Ammon's horn (tissue), 1 donor: ENCODE measurements at places on chromosomes 7 and 10.

DNA sequence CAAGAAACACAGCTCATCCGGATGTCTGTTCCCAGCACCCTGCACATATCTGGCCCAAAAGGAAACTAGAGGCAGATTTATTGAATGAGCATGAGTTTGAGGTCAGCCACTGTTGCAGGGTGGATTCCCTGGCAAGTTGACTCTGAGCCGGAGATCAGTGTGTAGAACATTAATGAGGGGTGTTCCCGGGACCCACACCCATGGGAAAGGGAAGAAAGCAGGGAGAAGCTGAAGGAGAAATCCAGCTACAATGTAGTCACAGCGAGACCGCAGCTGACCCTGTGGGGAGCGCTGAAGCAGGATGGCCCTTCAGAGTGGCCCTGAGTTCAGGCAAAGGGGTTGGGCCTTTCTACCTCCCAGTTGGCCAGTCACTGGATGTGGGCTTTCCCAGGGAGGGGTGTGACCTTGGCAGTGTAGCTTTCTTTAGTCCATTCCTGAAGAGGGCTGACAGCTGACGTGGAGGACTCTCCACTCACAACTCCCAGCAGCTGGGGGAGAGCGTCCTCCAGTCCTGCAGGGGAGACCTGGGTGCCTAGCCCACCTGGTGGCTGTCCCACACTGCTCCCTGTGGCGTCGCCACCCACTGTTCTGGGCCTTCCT is 324.2 kb upstream of the ZMIZ1 start:
- DNase-seq = no peak

GRCh38 chr7:1679966-1680730 is 10.1 kb downstream of the ELFN1 start:
- no peak for DNase-seq

DNA sequence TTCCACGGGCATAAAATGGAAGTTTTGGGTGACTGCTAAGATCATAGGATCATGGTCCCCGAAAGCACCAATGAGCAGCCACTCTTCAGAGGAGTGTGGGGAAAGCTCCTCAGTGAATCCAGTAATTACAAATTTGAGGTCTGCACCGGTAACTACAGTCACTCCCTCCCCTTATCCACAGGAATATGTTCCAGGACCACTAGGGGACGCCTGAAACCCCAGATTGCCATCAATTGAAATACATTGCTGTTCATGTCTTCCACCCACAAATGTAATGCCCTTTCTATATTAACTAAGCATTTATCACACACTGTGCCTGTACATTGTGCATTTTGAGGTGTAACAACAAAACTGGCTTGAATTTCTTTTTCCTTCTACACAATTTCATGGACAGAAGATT is 447.9 kb upstream of the PFKP start:
- DNase-seq = no peak

GRCh38 chr7:46209611-46210388 is 288.7 kb upstream of the IGFBP3 start:
- no peak for DNase-seq

DNA sequence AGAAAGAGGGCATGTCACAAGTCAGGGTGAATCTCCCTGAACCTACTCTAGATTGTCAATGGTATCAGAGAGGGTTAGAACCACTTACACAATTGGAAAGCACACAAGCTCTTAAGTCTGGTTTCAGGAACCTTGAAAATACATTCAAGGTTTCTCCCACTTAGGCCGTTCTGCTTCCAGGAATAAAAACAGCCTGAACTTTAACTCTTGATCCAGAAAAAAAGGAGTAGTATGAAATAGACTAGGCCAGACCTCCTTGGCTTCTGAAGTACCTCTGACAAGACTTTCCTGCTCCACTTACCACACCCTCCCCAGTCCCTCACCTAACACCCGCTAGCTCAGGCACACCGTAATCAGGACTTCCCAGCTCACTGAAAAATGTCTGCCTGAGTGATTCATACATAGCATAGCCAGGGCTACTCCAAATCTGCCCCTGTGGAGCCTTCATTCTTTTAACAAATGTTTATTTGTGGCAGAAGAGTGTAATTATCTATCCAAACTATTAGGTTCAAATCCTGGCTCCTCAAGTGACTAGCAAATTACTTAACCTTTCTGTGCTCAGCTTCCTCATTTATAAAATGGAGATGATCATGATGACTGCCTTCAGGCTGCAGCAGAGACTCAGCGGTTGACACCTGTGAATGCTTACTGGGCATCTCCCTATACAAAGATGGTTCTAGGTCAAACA is 30.3 kb upstream of the IL6 start:
- DNase-seq = no peak

DNA sequence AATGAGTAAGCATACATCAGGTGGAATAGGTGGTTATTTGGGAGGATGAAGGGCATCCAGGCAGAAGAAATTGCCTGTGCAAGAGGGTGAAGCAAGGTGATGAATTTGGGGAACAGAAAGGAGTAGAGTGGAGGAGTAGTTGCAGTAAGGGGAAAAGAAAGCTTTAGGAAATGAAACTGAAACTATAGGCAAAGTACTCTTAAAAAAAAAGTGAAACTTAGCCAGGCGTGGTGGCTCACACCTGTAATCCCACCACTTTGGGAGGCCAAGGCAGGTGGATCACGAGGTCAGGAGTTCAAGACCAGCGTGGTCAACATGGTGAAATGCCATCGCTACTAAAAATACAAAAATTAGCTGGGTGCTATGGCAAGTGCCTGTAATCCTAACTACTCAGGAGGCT is 17.6 kb downstream of the NUP205 start:
- no peak for DNase-seq

- DNase-seq = no peak
Measured at GRCh38 chr7:71739520-71740173, 607.7 kb downstream of the GALNT17 start.
